Fibroblast of lung (primary cell): ENCODE measurements at places on chromosomes 5 and 9. TPM values are rescaled to one million over a fixed set of nuclear protein-coding genes. Genes with fewer than 3 reads are reported as not detected.

GRCh38 chr9:82560457-82560904 lies 502.5 kb downstream of the RASEF start:
- H3K27me3 ChIP-seq, result no peaks in the 10 kb centered on the region
- no peaks in the 10 kb centered on the region for H3K36me3 ChIP-seq
- H3K4me1 ChIP-seq, result no peaks in the 10 kb centered on the region
- no peak for DNase-seq

GRCh38 chr9:5899292-5899691 lies 8.6 kb downstream of the MLANA start:
- H3K27ac ChIP-seq, result no peak overlapping the region
- no peak overlapping the region for H3K4me3 ChIP-seq
- DNase-seq, result no peak
- H3K4me1 ChIP-seq, result no peaks in the 10 kb centered on the region
- no peaks in the 10 kb centered on the region for H3K36me3 ChIP-seq

GRCh38 chr9:1469996-1470395 lies 419.8 kb downstream of the DMRT2 start:
- no peaks in the 10 kb centered on the region for H3K4me1 ChIP-seq
- H3K4me3 ChIP-seq, result no peak overlapping the region
- H3K27me3 ChIP-seq, result no peaks in the 10 kb centered on the region
- H3K27ac ChIP-seq, result no peak overlapping the region
- DNase-seq, result no peak

DNA sequence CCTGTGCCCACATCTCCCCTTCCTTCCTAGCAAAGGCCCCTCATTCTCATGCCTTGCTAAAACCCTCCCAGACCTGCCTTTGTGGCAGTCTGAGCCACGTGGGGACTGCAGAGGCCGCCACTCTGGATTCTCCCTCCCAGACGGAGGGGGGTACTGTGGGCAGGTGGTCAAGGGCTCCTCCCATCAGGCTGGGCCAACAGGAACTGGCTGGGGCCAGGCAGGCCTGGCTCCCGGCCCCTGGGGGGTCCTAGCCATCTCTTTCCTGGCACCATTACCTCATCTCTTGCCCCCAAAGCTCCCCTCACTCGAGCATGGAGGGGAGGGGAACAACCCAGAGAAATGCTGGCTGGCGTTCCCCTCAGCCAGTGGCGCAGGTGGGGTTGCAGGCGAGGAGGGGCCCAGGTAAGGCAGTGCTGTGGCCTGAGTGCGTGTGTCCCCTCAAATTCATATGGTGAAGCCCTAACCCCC lies 88.6 kb downstream of the ZNF354C start:
- no peaks in the 10 kb centered on the region for H3K4me1 ChIP-seq
- no peaks in the 10 kb centered on the region for H3K27me3 ChIP-seq
- peaks cover 13% of the 10 kb centered on the region for H3K36me3 ChIP-seq
- H3K4me3 ChIP-seq, result no peak overlapping the region
- H3K27ac ChIP-seq, result no peak overlapping the region
- DNase-seq, result no peak

DNA sequence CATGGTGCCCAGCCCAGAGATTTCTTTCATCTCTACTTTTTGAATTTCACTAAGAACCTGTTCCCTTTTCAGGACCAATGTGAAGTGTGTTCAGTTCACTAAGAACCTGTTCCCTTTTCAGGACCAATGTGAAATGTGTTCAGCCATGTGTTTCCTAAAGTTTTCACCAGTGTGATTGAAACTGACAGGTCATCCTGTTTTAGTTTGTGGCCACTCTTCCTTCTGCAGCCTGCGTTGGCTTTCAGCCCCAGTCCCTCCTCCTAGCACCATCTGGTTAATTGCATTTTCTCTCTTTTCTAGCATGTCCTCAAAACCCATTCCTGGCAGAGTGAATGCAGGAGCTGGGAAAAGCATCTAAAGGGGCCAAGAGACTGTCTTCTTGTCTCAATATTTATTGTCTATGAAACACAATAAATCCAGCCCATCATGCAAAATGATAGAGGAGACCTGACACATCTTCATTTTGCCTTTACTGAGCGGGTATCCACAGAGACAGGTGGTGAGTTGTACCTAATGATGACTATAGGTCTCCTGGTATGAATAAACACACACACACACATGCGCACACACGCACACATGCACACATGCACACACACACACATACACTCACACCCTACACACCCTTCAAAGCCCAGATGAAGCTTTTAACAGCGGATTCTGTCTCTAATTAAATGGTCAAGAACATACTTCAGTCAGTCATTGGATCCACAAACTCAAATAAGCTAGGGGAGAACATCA lies 6.1 kb upstream of the PANK3 start:
- H3K27me3 ChIP-seq, result no peaks in the 10 kb centered on the region
- DNase-seq, result no peak
- H3K4me3 ChIP-seq, result no peak overlapping the region
- H3K27ac ChIP-seq, result no peak overlapping the region
- peaks cover under 1% of the 10 kb centered on the region for H3K4me1 ChIP-seq
- no peaks in the 10 kb centered on the region for H3K36me3 ChIP-seq

DNA sequence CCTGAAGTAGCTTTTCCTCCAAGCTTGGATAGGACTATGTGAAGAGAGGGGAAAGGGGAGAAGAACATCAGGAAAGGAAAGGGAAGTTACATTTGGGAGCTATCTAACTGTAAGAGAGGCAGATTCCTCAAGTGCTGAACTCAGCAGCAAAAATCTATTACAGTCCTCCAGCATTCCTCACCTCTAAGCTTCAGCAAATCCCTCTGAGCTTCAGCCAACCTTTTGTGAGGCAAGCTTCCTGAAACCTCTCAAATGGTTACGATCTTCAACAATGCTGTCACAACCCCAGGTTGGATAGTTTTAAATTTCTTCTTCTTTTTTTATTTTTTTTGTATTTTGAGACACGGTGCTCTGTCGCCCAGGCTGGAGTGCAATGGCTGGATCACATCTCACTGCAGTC lies 2.5 kb upstream of the RNF38 start:
- H3K36me3 ChIP-seq, result no peaks in the 10 kb centered on the region
- no peak for DNase-seq
- no peak overlapping the region for H3K27ac ChIP-seq
- no peaks in the 10 kb centered on the region for H3K27me3 ChIP-seq
- no peak overlapping the region for H3K4me3 ChIP-seq

DNA sequence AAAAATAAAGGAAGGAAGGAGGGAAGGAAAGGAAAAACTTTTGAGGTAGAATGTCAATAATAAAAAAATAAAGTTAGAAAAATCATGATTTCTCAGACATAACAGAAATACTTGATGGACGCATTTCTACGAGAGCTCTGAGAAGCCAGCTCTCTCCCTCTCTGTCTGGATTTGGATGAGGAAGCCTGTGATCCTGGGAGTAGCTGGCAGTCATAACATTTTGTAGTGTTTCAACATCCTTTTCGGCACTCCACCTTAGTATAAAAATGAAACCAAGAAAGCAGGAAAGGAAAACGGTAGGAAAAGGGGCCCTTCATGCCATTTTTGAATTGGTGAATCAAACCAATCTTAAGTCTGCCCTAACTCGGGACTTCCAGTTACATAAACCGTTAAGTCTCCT lies 321.3 kb downstream of the EPB41L4A start:
- H3K27ac ChIP-seq, result no peak overlapping the region
- no peak for DNase-seq
- no peaks in the 10 kb centered on the region for H3K36me3 ChIP-seq
- no peak overlapping the region for H3K4me3 ChIP-seq

DNA sequence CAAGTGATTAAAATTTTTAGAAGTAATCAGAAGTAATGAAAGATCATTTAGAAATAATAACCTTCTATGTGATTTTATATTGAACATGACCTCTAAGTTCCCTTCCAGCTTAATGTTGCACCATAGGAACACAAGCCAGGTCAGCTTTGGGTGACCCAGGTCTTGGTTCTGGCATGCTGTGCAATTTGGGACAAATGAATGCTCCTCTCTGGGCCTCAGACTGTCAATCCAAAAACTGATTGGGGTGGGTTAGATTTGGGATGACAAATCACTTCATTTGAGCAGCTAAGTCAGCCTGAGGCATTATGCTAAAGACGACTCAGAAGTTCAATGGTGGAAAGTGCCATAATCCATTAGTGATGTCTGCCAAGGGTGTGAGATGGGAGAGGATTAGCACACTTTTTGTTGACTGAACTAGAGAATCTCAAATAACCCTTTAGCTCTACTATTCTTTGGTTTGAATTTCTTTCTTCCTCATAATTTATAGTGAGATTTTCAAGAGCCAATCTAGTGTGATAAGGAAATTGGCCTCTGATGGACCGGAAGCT lies 60.7 kb upstream of the BOD1 start:
- peaks cover 2% of the 10 kb centered on the region for H3K27me3 ChIP-seq
- no peak overlapping the region for H3K4me3 ChIP-seq
- H3K36me3 ChIP-seq, result no peaks in the 10 kb centered on the region
- H3K4me1 ChIP-seq, result no peaks in the 10 kb centered on the region

GRCh38 chr9:18111146-18111545 lies 362.8 kb upstream of the ADAMTSL1 start:
- no peaks in the 10 kb centered on the region for H3K4me1 ChIP-seq
- no peak overlapping the region for H3K27ac ChIP-seq
- no peak overlapping the region for H3K4me3 ChIP-seq
- no peaks in the 10 kb centered on the region for H3K36me3 ChIP-seq

DNA sequence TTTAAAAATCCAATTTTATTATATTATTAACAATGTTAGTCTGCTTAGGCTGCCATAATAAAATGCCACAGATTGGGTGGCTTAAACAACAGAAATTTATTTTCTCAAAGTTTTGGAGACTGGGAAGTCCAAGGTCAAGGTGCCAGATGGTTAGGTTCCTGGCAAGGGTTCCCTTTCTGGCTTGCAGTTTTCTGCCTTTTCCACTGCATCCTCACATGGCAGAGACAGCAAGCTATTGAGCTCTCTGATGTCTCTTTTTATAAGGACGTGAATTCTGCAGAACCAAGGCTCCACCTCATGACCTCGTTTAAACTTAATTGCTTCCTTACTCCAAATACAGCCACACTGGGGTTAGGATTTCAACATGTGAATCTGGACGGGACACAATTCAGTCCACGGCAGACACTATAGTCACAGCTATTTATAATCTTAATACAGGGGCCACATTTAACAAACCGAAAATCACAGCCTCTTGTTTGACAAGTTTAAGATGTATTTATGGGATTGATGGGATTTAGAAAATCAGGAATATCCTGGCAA lies 174.9 kb upstream of the PUM3 start:
- no peak overlapping the region for H3K27ac ChIP-seq
- no peak overlapping the region for H3K4me3 ChIP-seq
- DNase-seq, result no peak

DNA sequence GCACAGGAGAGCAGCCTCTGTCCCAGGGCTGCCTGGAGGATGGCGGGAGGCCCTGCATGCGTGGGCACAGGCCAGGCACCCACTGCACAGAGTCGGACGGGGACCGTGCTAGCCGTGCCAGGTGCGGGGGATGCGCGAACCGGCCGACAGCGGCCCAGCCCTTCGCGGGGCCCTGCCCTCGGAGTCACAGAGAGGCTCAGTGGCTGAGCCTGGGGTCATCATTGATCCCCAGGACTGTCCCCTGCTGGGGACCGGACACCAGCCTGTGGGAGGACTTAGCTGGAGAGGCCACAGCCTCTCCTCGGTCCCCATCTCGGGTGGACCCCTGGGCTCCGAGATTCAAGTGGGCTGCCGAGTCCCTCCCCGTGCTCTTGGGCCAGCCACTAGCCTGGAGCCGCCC lies 19.1 kb upstream of the LAMC3 start:
- H3K4me1 ChIP-seq, result no peaks in the 10 kb centered on the region
- H3K36me3 ChIP-seq, result no peaks in the 10 kb centered on the region
- DNase-seq, result no peak
- no peak overlapping the region for H3K27ac ChIP-seq
- H3K4me3 ChIP-seq, result no peak overlapping the region

GRCh38 chr9:4297786-4298254 lies 2.0 kb downstream of the GLIS3 start:
- H3K27ac ChIP-seq, result peak overlapping the region; percentile 93
- no peaks in the 10 kb centered on the region for H3K36me3 ChIP-seq
- DNase-seq, result peak; percentile 70

GRCh38 chr9:99485459-99485858 lies 263.4 kb downstream of the SEC61B start:
- peak overlapping the region; percentile 8 for H3K27ac ChIP-seq
- no peak overlapping the region for H3K4me3 ChIP-seq

DNA sequence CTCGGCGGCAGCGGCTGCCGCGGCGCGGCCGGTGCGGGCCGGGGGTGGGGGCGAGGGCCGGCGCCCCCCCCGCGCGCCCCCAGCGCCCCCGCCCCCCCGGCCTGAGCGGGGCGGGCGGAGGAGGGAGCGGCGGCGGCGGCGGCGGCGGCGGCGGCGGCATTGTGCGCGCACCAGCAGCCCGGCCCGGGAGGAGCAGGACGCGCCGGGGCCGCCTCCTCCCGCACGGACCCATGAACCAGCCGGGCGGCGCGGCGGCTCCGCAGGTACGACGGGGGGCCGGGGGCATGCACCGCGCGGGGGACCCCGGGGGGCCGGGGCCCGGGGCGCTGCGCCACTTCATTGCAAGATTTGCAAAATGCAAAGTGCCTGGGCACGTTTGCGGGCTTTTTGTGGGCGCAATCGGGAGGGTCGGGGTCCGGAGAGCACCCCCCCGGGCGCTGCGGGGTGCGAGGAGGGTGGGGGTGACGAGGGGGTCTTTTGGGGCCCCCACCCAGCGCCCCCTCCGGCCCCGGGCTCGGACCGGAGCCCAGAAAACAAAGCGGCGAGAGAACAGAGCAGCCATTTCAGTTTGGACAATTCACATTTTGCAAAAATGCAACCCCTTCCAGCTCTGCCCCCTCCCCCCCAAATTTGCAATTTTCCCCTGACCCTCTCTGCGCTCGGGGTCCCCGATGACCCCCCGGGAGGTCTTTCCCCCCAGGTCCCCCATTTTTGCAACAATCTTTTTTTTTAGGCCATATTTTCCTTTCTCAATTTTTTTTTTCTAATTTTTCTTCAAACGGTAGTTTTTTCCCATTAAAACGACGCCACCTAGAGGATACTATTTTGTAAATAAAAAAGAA lies at the start of gene ZNF618:
ZNF618 (plus strand) TSS at position 159 of the 842 bp plus-strand sequence; CDS start at position 231, 72 bp downstream.
- H3K4me3 ChIP-seq, result peak within 1 kb of the TSS; percentile 68
- peaks cover 7% of the 10 kb centered on the region for H3K27me3 ChIP-seq
- H3K4me1 ChIP-seq, result peaks cover 2% of the 10 kb centered on the region
- no peaks in the 10 kb centered on the region for H3K36me3 ChIP-seq

- DNase-seq, result no peak
- H3K36me3 ChIP-seq, result no peaks in the 10 kb centered on the region
- H3K27ac ChIP-seq, result peak overlapping the region; percentile 34
- H3K27me3 ChIP-seq, result no peaks in the 10 kb centered on the region
- no peak overlapping the region for H3K4me3 ChIP-seq
Measured at GRCh38 chr9:91047529-91047928, 245.9 kb downstream of the SYK start.

- H3K27ac ChIP-seq, result no peak overlapping the region
- H3K36me3 ChIP-seq, result no peaks in the 10 kb centered on the region
- no peaks in the 10 kb centered on the region for H3K4me1 ChIP-seq
Measured at GRCh38 chr9:34899535-34900158, 58.4 kb upstream of the PHF24 start.

- no peaks in the 10 kb centered on the region for H3K27me3 ChIP-seq
- no peak for DNase-seq
Measured at GRCh38 chr5:16057277-16057676, 122.3 kb downstream of the MARCHF11 start.

The TRIP13 gene
- 2.1 and 7.4 TPM in 2 replicates for total RNA-seq

The MYMK gene
- not detected in 2 replicates for total RNA-seq

The LIFR gene
- total RNA-seq, result 65.1 and 84.5 TPM in 2 replicates

The TMEM232 gene
- total RNA-seq, result 5.6 and 7.4 TPM in 2 replicates

The PCDHA9 gene
- 0.26 and 0.33 TPM in 2 replicates for total RNA-seq

The IFNA13 gene
- total RNA-seq, result not detected in 2 replicates

The CBY3 gene
- total RNA-seq, result not detected in 2 replicates

The NUTM2G gene
- not detected in 2 replicates for total RNA-seq

The GFPT2 gene
- total RNA-seq, result 19.3 and 26.7 TPM in 2 replicates

The FREM1 gene
- total RNA-seq, result under 0.01 TPM in 2 replicates

The COMMD10 gene
- total RNA-seq, result 31.6 and 35.8 TPM in 2 replicates
